Left ventricle myocardium inferior (tissue), 1 donor: ENCODE measurements at places on chromosomes 3 and 15. TPM values are rescaled to one million over a fixed set of nuclear protein-coding genes. Genes with fewer than 3 reads are reported as not detected.

Gene CYP1A1
- total RNA-seq, result 0.41 TPM

GRCh38 chr15:65146438-65146837 is 12.8 kb upstream of the PDCD7 start:
- peaks cover 34% of the 10 kb centered on the region for H3K36me3 ChIP-seq
- no peaks in the 10 kb centered on the region for H3K27me3 ChIP-seq
- H3K4me1 ChIP-seq, result no peaks in the 10 kb centered on the region
- H3K4me3 ChIP-seq, result no peak overlapping the region
- H3K27ac ChIP-seq, result no peak overlapping the region

- no peaks in the 10 kb centered on the region for H3K4me1 ChIP-seq
- H3K27me3 ChIP-seq, result no peaks in the 10 kb centered on the region
- H3K4me3 ChIP-seq, result no peak overlapping the region
- no peak for DNase-seq
- peaks cover 25% of the 10 kb centered on the region for H3K36me3 ChIP-seq
- no peak overlapping the region for H3K27ac ChIP-seq
Observed at GRCh38 chr3:113268942-113269341, 57.6 kb downstream of the BOC start.

GRCh38 chr3:142647856-142648255 is 51.7 kb downstream of the PLS1 start:
- no peak overlapping the region for H3K4me3 ChIP-seq
- no peak for DNase-seq
- H3K27ac ChIP-seq, result no peak overlapping the region
